H9 (cell line): ENCODE measurements at places on chromosomes 2 and 18. TPM values are rescaled to one million over a fixed set of nuclear protein-coding genes. Genes with fewer than 3 reads are reported as not detected.
A peak's percentile ranks its signal among the peaks of the same experiment; 100 is the strongest.

The REG1B gene
- total RNA-seq = not detected in 2 replicates

DNA sequence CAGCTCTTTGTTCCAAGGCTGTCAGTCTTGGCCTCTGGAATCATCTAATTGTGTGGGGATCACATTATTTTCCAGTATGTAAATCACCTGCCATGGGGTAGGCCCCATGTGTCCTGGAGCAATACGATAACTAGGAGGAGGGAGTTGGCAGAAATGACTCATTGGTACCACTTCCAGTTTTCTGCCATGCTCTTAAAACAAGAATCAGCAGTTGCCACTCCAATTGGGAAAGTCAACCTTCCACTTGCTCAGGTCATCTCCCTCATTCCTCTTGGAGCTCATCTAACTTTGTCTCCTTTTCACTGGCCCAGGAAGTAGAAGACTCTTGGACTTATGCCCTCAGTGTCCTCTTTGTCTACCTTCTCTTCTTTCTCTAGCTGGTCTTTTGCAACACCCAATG lies 487.0 kb downstream of the SLC4A3 start:
- no peaks in the 10 kb centered on the region for H3K27me3 ChIP-seq
- H3K4me1 ChIP-seq = no peaks in the 10 kb centered on the region
- no peak overlapping the region for H3K4me3 ChIP-seq
- no peaks in the 10 kb centered on the region for H3K36me3 ChIP-seq
- no peak overlapping the region for H3K27ac ChIP-seq

- peak overlapping the region; percentile 96 for H3K4me3 ChIP-seq
- H3K4me1 ChIP-seq = peaks cover 4% of the 10 kb centered on the region; the same call in 1 of the 2 replicates
- H3K36me3 ChIP-seq = peaks cover 22% of the 10 kb centered on the region
These were observed 1.3 kb downstream of the WDR35 start for GRCh38 chr2:19988600-19988999.

DNA sequence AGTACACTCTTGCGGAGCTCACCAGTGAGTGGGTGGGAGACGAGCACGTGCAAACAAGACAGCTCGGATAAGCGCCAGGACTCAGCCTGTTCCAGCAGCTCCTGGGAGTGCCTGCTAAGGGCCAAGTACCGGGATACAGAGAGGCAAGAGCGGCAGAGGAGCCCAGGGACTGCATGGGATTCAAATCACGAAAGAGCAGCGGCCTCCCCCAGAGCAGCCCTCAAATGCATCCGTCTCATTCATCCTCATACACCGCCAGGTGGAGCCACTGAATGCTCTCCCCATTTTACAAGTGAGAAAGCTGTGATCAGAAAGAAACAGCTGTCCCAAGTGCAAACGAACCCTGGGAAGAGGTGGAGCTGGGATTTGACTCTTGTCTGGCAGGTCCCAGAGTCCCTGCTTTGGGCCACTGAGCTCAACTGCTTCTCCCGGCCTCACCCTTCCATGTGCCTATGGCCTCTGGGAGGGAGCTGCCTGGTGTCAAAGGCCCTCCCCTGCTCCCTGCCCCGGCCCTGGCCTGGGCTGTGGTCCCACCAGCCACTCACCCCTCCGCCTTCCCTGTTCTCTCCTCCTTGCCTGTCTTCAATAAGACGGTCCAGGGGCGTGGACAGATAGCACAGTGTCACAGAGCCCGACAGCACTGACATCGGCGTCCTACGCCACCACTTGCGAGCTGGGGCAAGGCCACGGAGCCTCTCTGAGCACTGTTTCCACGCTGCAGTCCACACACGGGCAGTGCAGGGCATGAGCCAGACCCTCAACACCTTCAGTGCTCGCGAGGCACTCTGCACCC lies 72.8 kb upstream of the TAF1B start:
- no peak overlapping the region for H3K27ac ChIP-seq
- H3K36me3 ChIP-seq = no peaks in the 10 kb centered on the region
- H3K4me3 ChIP-seq = peak overlapping the region; percentile 26; the same call in 1 of the 2 replicates

- H3K36me3 ChIP-seq = no peaks in the 10 kb centered on the region
- H3K4me3 ChIP-seq = no peak overlapping the region
- no peaks in the 10 kb centered on the region for H3K27me3 ChIP-seq
These were observed 115.4 kb upstream of the PKDCC start for GRCh38 chr2:41932241-41933045.

- H3K27ac ChIP-seq = no peak overlapping the region
- peaks cover 3% of the 10 kb centered on the region; the same call in 1 of the 2 replicates for H3K4me1 ChIP-seq
- H3K36me3 ChIP-seq = no peaks in the 10 kb centered on the region; the same call in 1 of the 3 replicates
- DNase-seq = no peak
These were observed 2.2 kb downstream of the DSG2 start for GRCh38 chr18:31500051-31500688.

DNA sequence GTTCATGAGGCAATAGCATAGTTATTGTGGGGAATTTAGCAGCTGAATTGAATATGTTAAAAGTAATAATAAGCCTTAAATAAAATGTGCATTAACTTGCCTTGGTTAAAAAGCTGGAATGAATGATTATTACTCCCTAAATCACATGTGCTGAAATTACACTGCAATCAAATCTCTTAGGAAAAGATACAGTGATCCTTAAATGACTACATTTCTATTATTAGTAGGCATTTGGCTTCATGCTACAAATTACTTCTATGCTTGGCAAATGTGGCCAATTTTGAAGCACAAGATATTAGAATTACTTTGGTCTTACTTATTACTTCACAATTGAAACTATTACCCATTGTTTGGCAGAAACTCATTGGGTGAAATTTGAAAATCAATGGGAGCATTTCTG lies 5.4 kb downstream of the RND3 start:
- peaks cover 20% of the 10 kb centered on the region for H3K4me1 ChIP-seq
- no peak for DNase-seq
- no peak overlapping the region for H3K27ac ChIP-seq
- peaks cover 46% of the 10 kb centered on the region for H3K36me3 ChIP-seq

GRCh38 chr2:106142683-106143082 lies 51.4 kb downstream of the UXS1 start:
- no peaks in the 10 kb centered on the region for H3K27me3 ChIP-seq
- H3K27ac ChIP-seq = no peak overlapping the region
- H3K4me3 ChIP-seq = no peak overlapping the region
- no peak for DNase-seq

DNA sequence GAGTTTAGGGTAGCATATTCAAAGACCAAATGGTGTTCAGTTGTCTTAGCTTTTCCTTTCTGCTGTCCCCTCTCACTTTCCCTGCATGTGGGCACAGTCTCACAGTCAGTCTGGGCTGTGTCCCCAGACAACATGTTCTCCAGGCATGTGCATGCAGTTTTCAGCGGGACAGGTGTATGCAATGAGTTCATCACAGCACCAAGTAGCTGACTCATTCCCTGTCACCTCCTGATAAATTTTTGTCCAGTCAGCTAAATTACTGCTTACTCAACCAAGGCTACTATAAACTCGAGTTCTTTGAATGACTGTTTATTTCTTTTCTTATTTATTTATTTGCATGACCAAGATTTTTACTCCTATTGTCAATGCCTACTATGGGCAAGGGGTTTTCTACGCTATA lies 148.8 kb upstream of the CDH19 start:
- DNase-seq = no peak
- H3K27ac ChIP-seq = no peak overlapping the region
- H3K27me3 ChIP-seq = no peaks in the 10 kb centered on the region
- no peak overlapping the region for H3K4me3 ChIP-seq

DNA sequence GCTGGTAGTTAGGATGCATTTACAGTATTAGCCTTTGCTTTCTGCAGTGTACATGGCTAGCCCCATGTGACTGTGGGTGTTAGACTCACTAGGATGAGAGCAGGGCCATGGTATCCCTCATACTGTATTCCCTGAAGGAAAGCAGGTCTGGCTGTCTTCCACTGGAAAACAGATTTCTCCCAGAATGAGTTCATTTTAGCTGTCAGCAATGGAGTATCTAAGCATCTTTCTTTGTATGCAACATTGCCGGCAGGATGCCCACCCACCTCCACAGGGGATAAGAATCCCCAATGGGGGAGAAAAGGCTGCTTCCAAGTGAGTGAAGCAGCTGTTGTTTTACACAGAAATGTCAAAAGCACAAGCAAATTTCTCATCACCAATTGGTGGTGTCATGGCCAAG lies 142.7 kb upstream of the KLHL14 start:
- H3K27me3 ChIP-seq = no peaks in the 10 kb centered on the region
- no peak overlapping the region for H3K27ac ChIP-seq
- no peak overlapping the region for H3K4me3 ChIP-seq

DNA sequence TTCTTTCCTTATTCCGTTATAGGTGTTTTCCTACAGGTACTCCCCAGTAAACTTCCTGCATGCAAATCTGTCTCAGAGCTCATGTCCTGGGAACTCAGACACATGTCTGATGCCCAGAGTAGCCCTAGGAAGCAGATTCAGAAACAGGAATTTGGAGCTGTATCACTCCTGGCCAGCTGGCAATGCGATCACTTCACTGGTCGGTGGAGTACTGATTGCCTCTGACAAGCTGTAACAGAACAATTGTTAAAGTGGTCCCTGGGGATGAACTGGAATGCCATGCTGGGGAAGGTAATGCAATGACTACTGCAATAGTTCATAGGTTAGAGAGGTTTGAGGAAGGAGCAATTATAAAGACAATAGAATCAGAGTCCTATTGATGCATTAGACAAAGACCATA lies 131.6 kb upstream of the DOCK10 start:
- H3K27ac ChIP-seq = no peak overlapping the region
- no peaks in the 10 kb centered on the region; the same call in 1 of the 2 replicates for H3K4me1 ChIP-seq
- no peaks in the 10 kb centered on the region for H3K36me3 ChIP-seq
- H3K4me3 ChIP-seq = no peak overlapping the region
- DNase-seq = no peak

DNA sequence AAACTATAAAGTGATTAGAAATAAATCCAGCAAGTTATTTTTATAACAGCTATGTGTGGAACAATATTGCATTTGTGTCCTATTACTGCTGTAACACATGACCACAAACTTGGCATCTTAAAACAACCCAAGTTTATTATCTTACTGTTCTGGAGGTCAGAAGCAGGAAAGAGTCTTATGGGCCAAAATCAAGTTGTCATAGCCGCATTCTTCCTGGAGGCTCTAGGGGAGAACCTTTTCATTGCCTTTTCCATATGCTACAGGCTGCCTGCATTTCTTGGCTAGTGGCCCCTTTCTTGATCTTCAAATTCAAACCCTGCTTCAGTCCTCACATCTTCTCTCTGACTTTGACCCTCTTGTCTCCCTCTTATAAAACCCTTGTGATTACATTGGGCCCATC lies 27.0 kb upstream of the HNRNPLL start:
- no peak overlapping the region for H3K27ac ChIP-seq
- H3K27me3 ChIP-seq = no peaks in the 10 kb centered on the region
- H3K4me1 ChIP-seq = no peaks in the 10 kb centered on the region
- H3K4me3 ChIP-seq = no peak overlapping the region
- DNase-seq = no peak

The ATP8B1 gene
- total RNA-seq = 0.53 and 1.1 TPM in 2 replicates

- H3K4me3 ChIP-seq = no peak overlapping the region
- H3K27ac ChIP-seq = no peak overlapping the region
- DNase-seq = no peak
These were observed 50.9 kb downstream of the BIN1 start for GRCh38 chr2:127056086-127056485.

- no peak overlapping the region for H3K27ac ChIP-seq
- no peak for DNase-seq
- no peaks in the 10 kb centered on the region for H3K36me3 ChIP-seq
- no peak overlapping the region for H3K4me3 ChIP-seq
- H3K27me3 ChIP-seq = no peaks in the 10 kb centered on the region
- peaks cover 11% of the 10 kb centered on the region; the same call in 1 of the 2 replicates for H3K4me1 ChIP-seq
These were observed 32.4 kb downstream of the RTN4 start for GRCh38 chr2:55017880-55018279.

DNA sequence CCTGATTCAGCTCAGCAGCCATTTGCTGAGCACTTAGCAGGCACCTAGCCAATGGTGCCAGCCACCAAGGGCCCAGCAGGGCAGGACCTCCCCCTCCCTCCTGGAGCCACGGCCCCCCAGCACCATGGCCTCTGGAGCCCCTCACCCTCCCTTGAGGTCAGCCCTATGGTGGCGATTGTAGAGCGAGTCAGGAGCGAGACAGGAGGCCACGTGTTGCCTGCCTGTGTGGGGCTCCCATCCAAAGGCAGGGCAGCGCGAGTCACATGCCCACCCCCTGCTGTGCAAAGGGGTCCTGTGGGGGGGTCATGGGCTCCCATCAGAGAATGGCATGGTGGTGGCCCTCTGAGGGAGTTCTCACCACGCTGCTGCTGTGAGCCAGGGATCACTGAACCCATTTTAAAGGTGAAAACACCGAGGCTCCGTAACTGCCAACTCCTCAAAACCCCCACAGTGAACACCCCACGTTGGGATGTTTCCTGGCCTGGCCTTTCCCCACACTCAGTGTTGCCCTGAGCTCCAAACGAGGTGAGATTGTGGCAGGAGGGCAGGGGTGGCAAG lies 35.6 kb downstream of the RAMP1 start:
- no peak for DNase-seq
- no peaks in the 10 kb centered on the region for H3K27me3 ChIP-seq
- no peak overlapping the region for H3K27ac ChIP-seq
- no peaks in the 10 kb centered on the region for H3K36me3 ChIP-seq
- no peak overlapping the region for H3K4me3 ChIP-seq

- no peak overlapping the region for H3K4me3 ChIP-seq
- peaks cover 5% of the 10 kb centered on the region; the same call in 1 of the 3 replicates for H3K36me3 ChIP-seq
- DNase-seq = no peak
These were observed 2043.3 kb upstream of the PIK3C3 start for GRCh38 chr18:39911716-39912115.

The NEURL3 gene
- not detected in 2 replicates for total RNA-seq

The CD8B2 gene
- not detected in 2 replicates for total RNA-seq

The SYT4 gene
- 2.2 and 3.4 TPM in 2 replicates for total RNA-seq

- H3K36me3 ChIP-seq = no peaks in the 10 kb centered on the region
- no peaks in the 10 kb centered on the region for H3K27me3 ChIP-seq
- H3K27ac ChIP-seq = no peak overlapping the region
- H3K4me1 ChIP-seq = peaks cover 4% of the 10 kb centered on the region
- no peak overlapping the region for H3K4me3 ChIP-seq
These were observed 67.6 kb upstream of the MCFD2 start for GRCh38 chr2:46983065-46983801.

The SCN1A gene
- total RNA-seq = 0.13 and 0.18 TPM in 2 replicates

The STON1 gene
- total RNA-seq = 4.9 and 5.5 TPM in 2 replicates

The MROH2A gene
- not detected in 2 replicates for total RNA-seq

The STEAP3 gene
- total RNA-seq = 15.4 and 15.9 TPM in 2 replicates

DNA sequence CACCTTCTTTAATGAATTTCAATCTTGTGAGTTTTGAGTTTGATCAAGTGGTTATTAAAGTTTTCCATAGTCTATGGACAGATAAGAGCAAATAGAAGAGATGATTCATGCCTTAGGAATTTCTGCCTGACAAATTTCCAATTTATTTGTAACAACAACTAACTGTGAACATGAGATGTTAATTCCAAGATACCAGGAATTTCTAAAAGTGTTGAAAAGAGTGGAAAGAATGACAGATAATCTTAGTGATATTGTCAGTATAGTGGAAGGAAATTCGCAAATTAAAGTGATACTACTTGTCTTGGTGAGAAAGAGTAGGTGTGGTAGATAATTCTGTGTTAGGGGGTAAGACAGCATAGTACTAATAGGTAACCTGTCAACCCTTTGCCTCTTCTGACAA lies 82.4 kb downstream of the AGPS start:
- H3K4me1 ChIP-seq = no peaks in the 10 kb centered on the region
- no peak overlapping the region for H3K4me3 ChIP-seq
- DNase-seq = no peak
- H3K36me3 ChIP-seq = peaks cover 49% of the 10 kb centered on the region

- H3K27ac ChIP-seq = no peak overlapping the region
- peak overlapping the region; percentile 79 for H3K4me3 ChIP-seq
- H3K4me1 ChIP-seq = peaks cover 9% of the 10 kb centered on the region; the same call in 1 of the 2 replicates
These were observed 1.1 kb downstream of the UXS1 start for GRCh38 chr2:106192752-106193689.
